ENCODE measurements at places on chromosomes 3 and 15.

DNA sequence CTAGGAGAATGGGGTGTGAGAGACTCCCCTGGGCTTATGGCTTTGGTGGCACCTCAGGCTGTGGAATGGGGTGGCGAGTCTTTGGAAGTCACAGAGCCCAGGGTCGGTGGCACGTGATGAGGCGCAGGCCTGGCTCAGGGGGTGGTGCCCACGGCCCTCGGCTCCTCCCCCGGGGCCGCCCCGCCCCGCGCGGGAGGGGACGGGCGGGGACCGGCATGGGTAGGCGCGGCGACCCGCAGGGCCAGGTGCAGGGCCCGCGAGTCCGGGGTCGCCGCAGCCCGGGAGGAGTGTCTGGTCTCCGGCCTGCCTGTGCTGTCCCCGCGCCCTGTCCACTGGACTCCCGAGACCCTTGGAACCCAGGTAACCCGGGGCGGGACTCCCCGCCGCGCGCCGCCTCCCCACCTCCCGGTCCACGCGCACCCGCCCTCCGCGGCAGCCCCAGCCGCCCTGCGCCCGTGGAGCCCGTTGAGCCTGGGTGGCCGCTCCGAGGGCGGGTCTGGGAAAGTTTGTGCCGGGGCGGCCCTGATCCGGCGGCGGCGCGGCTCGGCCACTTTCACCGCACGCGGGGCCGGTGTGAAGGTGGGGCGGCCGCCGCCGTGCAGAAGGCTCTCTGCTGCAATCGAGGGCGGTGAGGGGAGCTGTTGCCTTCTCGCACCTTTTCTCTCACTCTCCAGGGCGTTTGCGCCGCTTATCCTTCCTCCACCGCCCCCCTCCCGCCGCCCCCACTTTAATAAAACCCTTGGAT lies at the start of gene PAQR5:
TSS of gene PAQR5 (plus strand) at position 216 of the 745 bp plus-strand sequence. CDS start 61,169 bp downstream, outside the sequence.
- no peak for DNase-seq

DNA sequence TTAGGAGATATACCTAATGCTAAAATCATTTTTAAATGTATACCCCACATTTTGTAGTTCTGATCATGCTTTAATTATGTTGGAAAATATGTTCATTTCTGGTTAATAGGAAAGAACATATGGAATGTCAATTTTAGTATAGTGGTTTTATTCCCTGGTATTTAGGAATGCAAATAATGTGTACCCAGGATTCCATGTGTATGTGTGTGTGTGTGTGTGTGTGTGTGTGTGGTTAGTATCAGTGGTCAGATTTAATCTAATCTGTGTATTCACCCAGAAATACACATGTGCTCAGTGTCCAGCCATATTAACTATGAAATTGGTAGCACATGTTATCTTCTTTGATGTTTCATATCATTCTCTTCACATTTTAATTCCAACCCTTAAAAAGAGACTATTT lies 233.5 kb upstream of the DCBLD2 start:
- DNase-seq: no peak

- DNase-seq: no peak
These were observed 50.4 kb downstream of the COL6A5 start for GRCh38 chr3:130395916-130396315.

- no peak for DNase-seq
These were observed 183.5 kb upstream of the PRICKLE2 start for GRCh38 chr3:64408770-64409169.

DNA sequence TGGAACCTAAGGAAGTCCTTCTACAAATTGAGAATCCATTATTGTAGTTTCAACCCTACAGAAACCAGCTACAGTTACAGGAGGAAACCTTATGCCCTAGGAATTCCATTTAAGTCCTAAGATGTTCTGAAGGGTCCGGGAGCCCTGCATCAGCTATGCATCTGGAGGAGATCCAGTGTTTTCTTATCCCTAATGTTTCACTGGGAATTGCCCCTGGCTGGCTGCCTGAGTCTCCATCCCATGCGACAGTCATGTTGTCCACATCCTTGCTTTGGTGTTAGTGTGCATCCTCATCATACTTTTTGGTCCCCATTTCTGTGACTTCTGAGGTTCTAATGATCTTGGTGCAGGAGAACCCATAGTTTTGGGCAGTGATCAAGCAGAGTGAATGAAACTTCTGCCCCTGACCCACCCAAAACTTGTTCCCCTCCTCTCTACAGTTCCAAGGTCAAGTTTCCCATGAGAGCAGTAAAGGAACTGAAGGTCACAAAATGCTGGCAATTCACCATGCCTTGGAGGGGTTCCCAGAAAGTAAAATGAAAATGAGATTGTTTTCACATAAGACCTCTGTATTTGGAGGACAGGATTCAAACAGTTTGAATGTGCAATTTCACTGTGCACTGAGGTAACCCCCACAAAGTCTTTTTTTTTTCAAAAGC lies 121.9 kb upstream of the PHLDB2 start:
- DNase-seq: no peak

- DNase-seq: no peak
These were observed 31.8 kb downstream of the IRAK2 start for GRCh38 chr3:10196389-10197052.

DNA sequence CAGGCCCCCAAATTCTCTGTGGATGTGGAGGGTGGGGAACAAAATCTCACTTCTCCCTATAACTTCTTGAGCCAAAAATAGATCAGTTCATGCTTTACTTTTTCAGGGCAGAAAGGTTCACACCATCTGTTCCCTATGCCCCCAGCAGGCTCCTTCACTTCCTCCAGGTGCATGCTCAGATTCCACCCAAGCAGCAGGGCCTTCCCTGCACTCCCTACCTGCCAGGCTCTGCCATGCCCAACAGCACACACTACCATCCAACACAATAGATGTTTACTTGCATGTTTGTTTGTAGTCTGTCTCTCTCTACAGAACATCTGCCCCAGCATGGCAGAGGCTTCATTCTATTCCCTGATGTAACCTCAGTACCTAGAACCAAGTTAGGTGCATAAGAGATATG lies 43.3 kb downstream of the GABRB3 start:
- no peak for DNase-seq

- DNase-seq: no peak
These were observed 140.7 kb upstream of the MEF2A start for GRCh38 chr15:99424978-99425656.

DNA sequence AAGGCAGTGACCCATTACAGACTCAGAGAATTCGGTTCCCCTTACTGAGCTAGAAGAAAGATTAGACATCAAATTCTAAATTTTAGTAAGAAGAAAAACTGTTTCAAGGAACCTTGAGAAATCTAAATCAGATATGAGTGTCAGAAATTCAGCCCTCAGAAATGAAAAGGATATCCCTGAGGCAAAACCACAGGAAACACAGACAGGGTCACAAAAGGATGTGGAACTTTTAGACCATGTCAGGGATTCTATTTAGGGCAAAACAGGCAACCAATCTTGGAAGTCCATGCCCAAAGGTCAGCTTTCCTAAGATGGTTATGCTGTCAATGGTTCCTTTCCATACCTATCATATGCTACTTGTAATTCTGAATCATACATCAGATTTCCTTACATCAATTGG lies 31.6 kb downstream of the SHOX2 start:
- DNase-seq: no peak

DNA sequence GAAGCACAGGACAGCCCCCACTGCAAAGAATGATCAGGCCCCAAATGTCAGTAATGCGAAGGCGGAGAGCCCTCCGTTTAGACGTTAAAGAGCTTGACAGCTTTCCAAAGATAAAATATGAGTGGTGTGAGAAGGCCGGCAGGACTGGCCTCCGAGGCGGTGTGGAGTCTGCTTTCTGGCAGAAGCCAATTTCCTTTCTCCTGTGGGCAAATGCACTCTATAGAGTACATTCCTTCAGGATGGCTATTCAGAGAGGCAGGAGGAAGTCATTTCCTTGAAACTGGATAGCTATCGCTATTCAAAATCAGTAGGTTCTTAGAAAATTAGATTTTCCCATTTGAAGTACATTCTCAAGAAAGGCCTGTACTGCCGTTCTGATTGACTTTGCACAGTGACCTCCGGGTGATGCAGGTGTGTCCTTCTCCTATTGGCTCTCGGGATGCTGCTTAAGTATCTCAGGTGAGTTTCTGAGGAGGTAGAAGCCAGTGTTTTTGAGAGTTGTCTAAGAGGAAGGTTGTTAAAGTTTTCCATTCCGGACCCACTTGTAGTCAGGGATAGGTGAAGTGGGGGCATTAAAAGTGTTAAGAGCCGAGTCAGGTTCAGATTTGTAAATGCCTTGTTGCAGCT lies 72.8 kb upstream of the MYZAP start:
- no peak for DNase-seq

- no peak for DNase-seq
These were observed 80.9 kb downstream of the NECTIN3 start for GRCh38 chr3:111152496-111152895.

GRCh38 chr3:6248528-6248927 lies 612.4 kb upstream of the GRM7 start:
- no peak for DNase-seq

GRCh38 chr15:92605225-92605944 lies 50.2 kb downstream of the FAM174B start:
- no peak for DNase-seq

GRCh38 chr3:62011666-62012065 lies 361.7 kb downstream of the FEZF2 start:
- DNase-seq: no peak

GRCh38 chr15:65192016-65192415 lies 6.9 kb upstream of the CLPX start:
- DNase-seq: no peak

GRCh38 chr3:6861625-6862000 lies 698 bp downstream of the GRM7 start:
- no peak for DNase-seq

DNA sequence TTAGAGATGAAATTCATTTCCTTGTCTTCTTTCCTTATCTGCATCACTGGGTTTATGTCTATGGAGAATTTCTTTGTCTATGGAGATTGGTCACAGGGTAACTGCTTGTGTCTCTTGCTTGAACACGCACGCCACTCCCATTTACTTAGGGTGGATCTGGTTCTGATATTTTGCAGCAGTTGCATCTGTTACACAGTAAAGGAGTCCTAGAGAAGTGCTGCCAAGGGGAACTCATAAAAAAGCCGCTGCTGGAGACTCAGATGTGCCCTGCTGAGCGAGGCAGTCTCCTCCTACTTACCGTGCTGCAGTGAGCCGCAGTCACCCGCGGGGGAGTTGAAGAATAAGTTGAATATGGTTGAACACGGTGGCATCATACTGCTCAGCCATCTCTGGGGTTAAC lies 105.2 kb upstream of the KLHL25 start:
- no peak for DNase-seq

- peak; percentile 9 for DNase-seq
These were observed 48.5 kb downstream of the ITGA11 start for GRCh38 chr15:68383161-68384074.

DNA sequence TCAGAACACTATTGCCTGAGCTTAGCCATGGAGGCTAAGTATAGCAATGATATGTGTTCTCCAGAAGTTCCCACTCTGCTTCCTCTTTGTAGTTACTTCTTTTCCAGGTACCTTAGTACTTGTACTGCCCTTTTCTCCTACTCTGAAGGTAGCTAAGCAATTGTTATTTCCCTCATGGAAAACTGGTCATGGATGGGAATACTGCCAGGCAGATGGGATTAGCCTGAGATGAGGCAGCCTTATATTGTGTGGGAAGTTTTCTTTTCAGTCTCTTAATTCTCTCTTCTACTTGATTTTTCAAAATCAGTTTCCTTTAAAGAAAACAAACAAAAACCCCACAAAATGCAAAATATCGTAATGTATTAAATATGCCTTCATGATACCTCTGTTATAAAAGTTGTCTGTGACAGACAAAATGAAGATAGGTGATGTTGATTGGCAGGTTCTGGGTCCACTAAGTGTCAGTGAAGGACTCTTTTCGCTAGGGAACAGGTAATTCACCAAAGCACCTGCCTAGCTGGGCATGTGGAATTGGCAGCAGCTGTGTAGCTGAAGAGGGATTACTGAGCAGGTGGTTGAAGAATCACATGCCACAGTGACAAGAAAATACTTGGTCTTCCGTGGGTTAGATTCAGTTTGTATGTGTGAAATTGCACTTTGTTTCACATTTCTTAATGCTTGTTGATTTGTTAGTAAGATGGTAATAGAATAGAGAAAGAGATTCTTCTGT lies 4.1 kb downstream of the ZNF609 start:
- DNase-seq: peak; percentile 60

GRCh38 chr3:39540162-39540921 lies 72.9 kb downstream of the MOBP start:
- DNase-seq: no peak

DNA sequence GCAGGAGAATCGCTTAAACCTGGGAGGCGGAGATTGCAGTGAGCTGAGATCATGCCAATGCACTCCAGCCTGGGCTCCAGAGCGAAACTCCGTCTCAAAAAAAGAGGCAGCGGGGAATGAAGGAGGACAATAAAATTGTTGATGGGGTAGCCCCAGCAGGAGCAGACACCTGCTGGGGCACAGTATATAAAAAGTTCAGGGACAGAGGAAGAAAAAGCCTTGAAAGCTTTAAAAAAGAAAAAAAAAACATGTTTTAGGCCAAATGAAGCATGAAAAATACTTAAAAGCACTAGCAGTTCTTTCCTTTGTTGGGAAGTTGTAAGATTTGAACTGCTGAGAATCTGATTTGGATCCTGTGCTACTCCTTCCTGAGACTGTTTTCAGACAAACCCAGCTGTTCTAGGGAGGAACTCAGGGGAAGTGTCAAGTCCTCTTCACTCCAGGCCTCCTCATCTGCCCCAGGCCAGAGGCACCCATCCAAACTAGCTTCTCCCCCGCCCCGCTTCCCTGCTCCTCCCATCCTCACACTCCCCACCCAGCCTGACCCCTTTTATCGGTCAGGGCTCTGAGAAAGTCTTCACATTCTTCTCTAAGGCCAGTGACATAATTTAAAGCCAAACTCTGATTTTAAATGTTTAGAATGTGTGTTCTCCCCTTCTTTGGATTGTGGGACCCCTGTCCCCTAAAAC lies 4.9 kb downstream of the IL17RD start:
- no peak for DNase-seq

DNA sequence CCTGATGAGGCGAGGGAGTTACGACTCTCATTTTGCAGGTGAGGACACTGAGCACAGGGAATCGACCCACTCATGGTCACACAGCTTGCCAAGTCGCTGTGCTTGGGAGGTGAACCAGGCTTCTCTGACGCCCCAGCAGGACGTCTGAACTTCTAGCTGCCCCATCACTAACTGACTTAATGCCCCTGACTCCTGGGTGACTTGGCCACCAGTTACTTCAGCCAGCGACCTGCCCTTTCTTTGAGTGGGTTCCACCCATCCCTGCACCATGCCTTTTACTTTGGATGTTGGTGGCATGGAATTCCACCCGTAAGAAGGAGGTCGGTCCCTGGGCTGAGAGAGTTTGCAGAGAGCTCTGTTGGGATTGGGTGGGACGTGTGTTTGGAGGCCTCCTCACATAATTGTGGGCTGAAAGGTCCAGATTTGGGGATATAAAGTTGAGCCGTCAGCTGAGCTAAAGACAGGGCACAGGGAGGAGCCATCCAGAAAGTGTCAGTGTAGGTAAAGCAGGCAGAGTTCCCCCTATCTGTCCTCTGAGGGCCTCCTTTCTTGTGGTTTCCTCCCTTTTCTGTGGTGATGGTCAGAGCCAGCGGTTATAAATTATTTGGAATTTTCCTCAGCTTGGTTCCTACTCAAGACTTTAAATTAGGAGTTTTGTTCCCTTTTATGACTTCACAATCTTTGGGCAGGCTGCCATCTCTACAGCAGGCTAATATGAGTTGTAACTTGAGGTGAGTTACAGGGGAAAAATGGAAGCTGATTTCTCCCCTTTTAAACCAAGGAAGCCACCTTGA lies 55.0 kb downstream of the FLNB start:
- no peak for DNase-seq

All from NCI-H1092 treated with DMSO at 0.1 percent for 48 hours (cell line).